Activated naive CD4-positive, alpha-beta T cell (primary cell): ENCODE measurements at places on chromosomes 1 and 21.

- no peak for DNase-seq
Observed at GRCh38 chr1:92990828-92991227, 29.6 kb upstream of the DIPK1A start.

DNA sequence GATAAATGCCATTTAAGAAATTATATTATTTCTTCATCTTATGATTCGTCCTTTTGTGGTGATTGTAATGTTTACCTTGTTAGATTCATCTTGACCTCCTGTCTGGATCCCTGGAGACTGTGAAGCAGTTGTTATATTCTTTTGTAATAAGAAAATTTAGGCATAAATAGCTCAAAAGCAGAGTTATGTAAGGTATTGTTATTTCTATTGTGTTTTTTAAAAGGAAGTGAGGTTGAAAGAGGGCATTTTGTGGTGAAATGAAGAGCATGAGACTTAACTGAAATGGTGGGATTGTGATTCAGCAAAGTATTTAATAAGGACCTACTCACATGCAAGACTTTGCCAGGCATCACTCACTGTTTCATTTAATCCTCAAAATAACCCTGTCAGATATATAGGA is 104.0 kb downstream of the PDE4B start:
- DNase-seq: no peak

DNA sequence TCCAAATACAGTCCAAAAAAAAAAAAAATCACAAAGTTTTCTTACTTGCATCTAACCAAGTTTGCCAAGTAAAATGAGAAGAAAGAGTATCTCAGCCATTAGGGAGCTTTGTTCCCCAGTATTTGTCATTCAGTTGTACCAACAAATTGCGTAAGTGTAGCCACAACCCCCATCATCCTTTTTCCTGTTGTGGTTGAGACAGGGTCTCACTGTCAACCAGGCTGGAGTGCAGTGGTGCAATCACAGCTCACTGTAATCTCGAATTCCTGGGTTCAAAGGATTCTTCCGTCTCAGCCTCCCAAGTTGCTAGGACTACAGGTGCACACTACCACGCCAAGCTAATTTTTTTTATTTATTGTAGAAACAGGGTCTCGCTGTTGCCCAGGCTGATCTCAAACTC is 9.5 kb downstream of the STX6 start:
- no peak for DNase-seq

DNA sequence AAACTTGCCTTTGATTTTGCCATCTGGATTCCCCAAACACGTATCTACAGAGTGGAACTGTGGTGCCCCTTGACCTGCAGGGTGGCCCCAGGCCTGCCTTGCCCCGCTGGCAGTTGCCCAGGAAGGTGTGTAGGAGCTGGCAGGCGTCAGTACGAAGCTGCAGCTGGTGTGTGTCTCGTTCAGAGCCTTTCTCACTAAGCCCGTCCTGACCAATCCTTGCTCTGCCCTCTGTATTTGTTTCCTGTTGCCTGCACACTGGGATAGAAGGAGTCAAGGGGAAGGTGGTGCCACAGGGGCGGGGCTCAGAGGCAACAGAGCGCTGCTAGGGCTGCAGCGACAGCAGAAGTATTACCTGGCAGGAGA is 5.2 kb upstream of the VSIG8 start:
- no peak for DNase-seq

GRCh38 chr1:183607322-183607980 is 17.2 kb upstream of the NCF2 start:
- no peak for DNase-seq

DNA sequence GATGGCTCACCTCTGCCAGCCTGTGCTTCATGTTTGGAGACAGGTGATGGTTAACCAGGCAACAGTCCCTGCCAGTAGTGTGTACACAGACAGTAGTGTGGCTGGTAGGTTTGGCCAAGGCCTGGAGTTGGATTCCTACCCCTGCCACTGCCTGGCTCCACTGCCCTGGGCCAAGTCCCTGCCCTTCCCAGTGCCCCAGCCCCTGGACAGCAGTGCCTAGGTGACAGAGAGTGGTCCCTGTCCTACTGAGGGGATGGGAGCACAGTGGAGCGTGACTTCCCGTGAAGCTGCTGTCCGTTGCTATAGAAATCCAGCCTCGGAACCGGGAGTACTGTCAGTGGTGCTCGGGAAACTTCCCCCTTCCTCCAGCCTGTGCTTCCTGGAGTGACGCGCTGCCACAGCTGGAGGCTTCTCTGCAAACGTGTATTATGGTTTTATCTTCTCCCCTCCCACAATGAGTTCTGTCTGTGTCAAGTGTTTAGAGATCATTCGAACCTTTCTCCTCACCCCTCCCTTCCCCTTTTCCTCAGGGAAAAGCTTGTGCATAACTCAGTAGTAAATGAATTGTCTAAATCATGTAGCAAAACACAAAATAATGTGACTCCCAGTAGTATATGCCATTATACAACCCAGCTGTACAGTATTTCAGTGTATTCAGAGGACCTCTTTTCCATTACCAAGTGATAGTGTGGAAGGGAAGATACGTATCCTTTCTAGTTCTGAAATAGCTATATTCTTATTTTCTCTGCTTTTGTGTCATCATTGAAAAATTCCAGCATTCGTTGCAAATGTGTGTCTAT is 73.4 kb downstream of the GALNT2 start:
- DNase-seq: no peak

DNA sequence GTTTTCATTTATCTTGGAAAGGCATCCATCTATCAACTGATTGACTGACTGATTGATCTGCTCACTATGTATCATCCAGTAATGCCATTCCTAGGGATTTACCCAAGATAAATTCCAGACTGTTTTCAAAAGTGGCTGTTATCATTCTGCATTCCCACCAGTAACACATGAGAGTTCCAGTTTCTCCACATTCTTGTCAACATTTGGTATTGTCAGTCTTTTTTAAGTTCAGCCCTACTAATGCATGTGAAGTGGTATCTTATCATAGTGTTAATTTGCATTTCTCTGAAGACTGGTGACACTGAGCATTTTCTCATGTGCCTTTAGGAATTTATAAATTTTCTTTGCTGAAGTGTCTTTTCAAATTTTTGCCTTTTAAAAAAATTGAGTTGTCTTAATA is 99.6 kb downstream of the SIM2 start:
- no peak for DNase-seq

DNA sequence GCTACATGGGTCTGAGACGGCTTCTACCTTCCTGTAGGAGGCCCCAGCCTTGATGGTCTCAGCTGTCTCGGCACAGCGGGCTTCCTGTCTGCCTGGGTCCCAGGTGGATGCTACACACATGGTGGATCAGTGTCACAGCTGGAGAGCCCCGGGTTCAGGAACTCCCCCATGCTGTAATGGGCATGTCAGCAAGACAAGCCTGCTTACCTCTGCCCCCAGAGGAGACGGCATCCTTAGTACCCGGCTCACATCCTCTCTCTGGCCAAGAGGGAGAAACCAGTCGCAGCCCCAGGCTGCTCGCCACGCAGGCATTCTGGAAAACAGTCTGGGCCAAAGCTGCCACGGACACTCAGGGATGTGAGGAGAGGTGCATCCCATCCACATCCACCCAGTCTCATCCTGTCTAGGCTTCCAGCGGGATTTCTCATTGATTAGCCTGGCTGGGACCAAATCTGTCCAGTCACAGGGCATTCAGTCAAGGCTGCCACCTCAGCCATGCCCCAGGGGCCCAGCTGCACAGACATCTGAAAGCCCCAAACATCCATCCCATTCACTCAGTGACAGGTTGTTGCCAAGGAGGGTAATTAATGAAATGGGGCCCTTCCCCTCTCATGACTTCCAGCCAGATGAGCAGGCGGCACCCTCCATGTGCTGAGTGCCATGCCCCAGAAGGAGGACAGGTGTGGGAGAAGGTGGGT is 10.5 kb downstream of the SNAP47 start:
- no peak for DNase-seq

DNA sequence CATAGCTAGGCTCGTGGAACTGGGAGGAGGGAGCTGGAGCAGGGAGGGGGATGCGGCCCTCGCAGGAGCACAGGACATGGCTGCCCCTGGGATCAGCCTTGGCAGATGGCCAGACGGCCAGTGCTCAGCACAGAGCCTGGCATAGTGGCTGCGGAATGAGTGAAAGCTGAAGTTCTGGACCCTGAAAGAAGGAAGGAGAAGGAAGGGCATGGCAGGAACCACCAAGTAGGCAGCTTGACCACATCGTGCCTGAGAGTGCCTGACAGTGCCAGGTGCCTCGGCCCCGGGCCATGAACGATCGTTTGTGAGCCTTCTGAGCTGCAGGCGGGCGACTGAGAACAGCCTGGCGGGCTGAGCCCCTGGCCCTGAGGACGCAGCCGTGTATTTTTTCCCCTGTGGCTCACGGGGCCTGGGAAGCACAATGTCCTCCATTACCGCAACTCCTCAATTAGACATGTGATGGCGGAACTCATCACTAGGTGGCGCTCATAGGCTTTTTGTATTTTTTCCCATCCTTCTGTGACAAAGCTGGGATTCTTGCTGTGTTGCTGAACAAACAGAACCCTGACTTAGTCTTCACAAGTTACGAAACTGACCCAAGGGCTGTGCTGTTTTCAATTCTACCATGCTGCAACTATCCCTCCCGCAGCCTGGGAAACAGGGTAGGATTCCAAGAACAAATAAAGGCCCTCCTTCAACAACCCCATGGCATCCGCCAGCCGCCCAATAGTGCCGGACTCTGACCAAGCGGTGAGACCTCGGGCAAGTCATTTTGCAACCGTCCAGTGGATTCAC is 29.9 kb upstream of the TMEM61 start:
- DNase-seq: peak; percentile 3

- DNase-seq: no peak
Observed at GRCh38 chr1:32052887-32053286, 19.9 kb upstream of the TMEM39B start.

- no peak for DNase-seq
Observed at GRCh38 chr1:14168326-14169063, 430.0 kb upstream of the KAZN start.

DNA sequence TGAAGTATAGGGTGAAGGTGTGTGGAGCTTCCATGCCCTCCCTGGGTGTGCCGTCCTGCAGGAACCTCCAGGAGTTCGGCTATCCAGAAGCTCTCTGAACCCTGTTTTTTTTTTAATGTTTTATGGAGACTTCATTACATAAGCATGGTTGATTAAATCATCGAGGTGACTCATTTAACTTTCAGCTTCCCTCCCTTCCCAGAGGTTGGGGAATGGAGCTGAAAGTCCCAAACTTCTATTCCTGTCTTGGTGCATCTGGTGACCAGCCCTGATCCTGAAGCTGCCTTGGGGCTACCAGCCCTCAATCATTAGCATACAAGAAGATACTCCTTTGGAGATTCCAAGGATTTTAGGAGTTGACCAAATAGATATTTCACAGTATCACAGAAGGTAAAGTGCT is 9.5 kb downstream of the RRP15 start:
- DNase-seq: no peak

GRCh38 chr1:27598295-27598687 is 5.7 kb downstream of the AHDC1 start:
- DNase-seq: no peak

DNA sequence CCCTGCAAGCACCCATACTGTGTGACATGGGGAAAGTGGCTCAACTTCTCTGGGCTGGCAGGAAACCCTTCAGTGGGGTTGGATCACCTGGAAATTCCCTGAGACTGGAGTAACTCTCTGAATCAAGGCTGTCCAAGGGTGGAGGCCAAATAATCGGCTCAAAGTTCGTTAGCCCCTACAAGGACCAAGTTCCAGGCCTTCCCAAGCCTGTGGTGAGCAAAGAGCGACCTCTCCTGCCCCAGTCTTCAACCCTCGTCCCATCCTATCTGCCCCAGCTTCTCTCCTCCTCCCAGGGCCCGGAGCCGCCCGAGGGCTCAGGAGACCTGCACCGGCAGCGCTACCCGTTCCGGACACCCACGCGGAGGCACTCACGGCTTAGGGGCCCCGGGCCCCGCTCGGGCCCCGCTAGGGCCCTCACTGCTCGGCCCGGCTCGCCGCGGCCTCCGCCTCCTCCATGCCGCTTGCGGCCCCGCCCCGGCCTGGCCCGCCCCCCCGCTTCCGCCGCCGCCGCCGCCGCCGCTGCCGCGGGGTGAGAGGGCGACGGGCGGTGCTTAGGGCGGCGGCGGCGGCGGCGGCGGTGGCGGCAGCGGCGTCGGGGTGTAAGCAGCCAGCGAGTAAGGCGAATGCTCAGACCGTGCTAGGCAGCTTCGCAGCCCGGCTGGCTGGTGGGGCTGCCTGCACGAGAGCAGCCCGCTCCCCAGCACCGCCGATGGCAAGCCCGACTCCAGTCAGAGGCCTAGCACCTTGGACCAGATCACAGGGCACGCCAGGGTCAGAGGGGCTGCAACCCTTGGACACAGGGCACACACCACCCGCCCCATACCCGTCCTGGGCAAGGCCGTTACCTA is at the start of gene POMGNT1:
POMGNT1 (minus strand) TSS at position 471 of the 848 bp plus-strand sequence. CDS start 613 bp downstream, outside the sequence.
- peak; percentile 75 for DNase-seq

DNA sequence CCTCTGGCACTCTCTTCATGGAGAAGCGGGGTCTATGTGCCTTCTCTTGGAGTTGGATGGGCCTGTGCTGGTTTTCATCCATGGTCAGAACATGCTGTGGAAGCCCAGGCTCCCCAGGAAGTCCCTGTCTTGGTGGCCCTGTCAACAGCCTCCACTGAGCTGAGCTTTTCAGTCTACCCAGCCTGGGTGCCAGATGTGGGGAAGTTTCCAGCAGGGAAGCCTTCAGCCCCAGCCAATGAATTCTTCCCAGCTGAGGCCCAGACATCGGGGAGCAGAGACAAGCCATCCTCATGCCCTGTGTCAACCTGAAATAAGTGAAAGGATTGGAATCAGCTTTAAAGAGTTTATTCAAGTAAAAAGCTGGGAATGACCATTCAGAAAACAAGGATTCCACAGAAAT is 75.1 kb upstream of the PGBD5 start:
- DNase-seq: no peak

DNA sequence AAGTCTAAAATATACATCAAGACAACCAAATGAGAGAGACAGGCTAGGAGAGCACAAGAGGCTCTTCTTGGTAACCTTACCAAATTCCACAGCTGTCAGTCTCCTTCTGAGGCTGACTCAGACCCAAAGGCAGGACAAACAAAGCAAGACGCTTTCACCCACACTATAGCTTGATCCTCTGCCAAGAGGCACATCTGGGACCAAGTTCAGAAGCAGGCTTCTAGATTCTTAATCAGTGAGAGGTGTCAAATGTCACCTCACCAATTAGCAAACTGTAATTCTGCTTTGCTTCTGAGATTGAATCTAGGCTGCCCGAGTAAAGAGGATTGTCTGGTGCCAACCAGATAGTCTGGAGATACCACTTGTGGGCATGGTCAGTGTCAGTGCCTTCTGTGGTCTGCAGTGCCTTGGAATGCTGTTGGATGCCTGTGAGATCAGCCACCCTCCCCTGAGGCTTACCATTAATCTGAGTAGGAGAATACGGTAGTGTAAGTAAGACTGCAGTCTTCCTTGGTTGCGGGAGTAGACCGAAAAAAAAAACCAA is 151.0 kb downstream of the FMN2 start:
- no peak for DNase-seq
